Left renal cortex interstitium (tissue), 4 donors: ENCODE measurements at places on chromosomes 16 and 17. TPM values are rescaled to one million over a fixed set of nuclear protein-coding genes. Genes with fewer than 3 reads are reported as not detected.

DNA sequence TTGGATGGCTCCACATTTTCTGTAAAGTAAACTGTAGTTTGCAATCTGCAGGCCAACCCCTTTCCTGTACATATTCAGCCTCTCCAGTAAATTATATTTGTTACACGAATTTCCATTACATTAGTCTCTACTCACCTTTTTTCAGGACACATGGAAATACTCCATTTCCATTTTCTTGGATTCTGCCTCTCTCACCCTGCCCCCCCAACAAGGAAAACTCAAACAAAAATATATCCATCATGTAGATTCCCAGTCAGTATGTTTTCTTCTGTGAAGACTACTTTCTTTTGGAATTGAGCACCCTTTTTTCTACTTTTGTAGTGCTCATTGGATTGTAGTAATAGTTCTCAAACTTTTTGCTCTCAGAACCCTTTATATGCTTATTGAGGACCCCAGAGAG, 2.9 kb downstream of the PPM1D start:
- no peak for DNase-seq

DNA sequence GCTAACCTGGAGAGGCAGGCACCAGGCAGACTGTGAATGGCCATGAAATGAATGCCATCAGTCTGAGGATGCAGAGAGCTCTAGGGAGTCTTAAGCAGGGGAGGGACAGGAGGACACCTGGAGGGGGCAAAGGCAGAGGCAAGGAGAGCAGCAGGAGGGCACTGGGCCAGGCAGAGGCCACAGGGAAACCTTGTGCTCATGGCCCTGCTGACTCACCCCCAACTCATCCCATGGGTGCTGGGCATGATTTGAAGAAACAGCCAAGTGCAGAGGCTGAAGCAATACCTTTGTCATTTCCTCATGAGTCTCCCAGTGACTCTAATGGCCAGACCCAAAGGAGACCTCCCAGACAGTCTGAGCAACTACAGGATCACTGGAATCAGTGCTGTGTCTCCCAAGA, 141.4 kb downstream of the TMEM132E start:
- no peak for DNase-seq

DNA sequence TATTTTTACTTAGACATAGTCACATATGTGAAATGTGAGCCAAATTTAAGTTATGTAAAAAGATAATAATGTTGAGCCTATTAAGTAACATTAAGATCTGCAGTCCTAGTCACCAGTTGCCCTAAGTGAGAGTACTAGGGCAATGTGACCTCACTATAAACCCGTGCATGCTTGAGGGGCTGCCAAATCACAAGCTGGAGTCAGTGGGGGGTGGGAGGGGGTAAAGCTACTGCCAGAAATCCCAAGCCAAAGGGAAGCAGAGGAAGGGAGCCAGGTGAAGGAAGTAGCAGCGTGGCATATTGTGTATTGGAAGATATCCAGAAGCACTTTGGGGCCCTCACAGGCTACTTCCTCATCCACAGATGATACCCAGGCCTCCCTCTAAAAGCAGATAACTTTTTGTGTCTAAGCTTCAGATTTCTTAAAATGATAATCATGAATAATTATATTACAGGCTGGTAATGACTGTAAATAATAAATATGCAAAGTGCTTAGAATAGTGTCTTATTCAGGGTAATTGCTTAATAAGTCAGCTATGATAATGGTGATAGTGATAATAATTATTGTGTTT, 134.1 kb downstream of the CA10 start:
- DNase-seq: no peak

- no peak for DNase-seq
Observed at GRCh38 chr16:4496305-4496704, 20.1 kb downstream of the HMOX2 start.

DNA sequence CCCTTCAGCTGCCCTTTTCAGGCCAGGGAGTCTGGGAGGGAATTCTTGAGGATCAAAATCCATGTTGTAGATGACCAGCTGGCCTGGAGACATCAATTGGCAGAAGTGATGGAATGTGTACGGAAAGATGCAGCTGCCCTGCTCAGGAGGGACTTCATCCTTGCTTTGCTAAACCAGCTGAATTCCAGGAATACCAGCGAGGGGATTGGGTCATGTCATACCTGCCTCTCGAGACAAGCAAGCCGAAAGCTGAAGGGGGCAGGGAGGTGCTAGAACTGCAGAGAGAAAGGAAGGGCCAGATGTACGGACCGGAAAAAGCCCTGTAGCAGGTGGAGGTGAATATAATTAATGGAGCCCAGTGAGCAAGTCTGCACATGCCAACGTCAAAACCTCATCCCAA, 25.6 kb upstream of the NTN1 start:
- no peak for DNase-seq

DNA sequence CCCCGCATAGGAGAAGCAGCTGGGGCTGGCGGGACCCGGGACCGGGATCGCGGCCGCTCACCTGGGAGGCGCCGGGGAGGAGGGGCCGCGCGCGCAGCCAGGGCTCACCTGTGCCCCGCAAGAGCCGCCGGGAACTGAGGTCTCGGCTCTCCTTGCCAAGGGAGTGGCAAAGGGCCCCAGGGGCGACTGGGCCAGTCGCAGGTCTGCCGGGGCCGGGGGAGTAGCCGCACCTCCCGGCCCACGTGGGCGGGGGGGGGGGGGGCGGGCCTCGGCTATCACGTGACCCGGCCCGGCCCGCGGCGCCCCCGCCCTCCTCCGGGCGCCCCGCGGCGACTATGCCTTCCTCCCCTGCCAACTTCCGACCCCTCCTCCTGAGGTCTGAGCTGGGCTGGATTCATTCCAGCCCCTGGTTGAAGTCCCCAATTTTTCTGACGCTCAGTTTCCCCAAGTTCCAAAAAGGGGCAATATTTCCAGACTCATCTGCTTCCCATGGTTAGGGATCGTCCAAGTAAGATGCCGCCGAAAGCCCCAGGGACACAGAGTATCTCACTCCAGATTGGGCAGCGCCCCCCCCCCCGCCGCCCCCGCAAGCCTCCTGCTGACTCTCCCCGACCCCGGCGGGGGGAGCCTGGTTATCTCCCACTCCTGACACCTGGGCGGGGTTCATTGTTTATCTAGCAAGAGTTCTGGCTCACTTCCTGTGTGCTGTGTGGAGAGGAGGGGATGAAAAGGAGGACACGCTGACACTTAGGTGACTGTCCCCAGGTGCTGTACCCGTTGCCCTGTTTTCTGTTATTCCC, at the start of gene TMC6:
TMC6 (minus strand) TSS at position 205 of the 800 bp plus-strand sequence. CDS start 1,923 bp downstream, outside the sequence.
- DNase-seq: no peak

- no peak for DNase-seq
Observed at GRCh38 chr17:27892542-27892865, 661 bp downstream of the LYRM9 start.

GRCh38 chr16:68470461-68471150, 22.3 kb upstream of the SMPD3 start:
- DNase-seq: no peak

- no peak for DNase-seq
Observed at GRCh38 chr16:23876256-23876896, 40.6 kb downstream of the PRKCB start.

- no peak for DNase-seq
Observed at GRCh38 chr17:40777459-40777858, 4.9 kb downstream of the KRT27 start.

- DNase-seq: no peak
Observed at GRCh38 chr16:361341-361871, 8.9 kb upstream of the AXIN1 start.

DNA sequence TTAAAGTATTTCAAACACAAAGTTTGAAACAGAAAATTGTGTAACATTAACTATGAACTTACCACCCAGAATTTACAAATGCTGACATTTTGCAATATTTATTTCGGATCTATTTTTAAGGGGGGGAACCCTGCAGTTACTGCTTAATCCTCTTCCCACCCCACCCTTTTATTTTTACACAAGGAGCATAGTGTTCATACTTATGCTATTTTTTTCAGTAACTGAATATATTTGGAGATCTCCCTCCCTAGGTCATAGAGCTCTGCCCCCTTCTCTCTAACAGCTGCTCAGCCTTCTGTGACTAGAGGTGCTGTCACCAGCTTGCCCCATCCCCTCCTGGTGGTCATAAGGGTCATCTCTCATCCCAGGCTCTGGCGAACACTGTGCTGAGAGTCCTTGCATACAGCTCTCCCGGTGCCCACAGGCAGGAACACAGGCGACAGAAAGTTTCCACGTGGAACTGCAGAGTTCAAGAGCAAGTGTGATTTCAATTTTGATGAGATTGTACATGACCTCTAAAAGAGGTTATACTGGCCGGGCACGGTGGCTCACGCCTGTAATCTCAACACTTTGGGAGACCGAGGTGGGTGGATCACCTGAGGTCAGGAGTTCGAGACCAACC, 44.2 kb downstream of the SNX20 start:
- no peak for DNase-seq

GRCh38 chr16:981695-982144, at the start of gene SOX8:
TSS of gene SOX8 (plus strand) at chr16:981770. CDS start at chr16:981923, 153 bp downstream.
- no peak for DNase-seq

DNA sequence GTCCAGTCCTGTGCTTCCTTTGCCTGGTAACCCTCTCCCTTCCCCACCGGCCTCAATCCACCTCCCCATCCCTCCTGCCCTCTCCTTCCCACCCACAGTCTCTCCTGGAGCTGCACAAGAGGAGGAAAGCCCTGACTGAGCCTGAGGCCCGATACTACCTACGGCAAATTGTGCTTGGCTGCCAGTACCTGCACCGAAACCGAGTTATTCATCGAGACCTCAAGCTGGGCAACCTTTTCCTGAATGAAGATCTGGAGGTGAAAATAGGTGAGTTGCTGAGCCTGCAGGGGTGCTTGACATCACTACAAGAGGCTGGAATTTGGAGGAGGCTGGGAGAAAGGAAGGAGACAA, 1.3 kb downstream of the PLK1 start:
- DNase-seq: no peak

- DNase-seq: no peak
Observed at GRCh38 chr16:2822158-2822495, 5.1 kb downstream of the PRSS21 start.

DNA sequence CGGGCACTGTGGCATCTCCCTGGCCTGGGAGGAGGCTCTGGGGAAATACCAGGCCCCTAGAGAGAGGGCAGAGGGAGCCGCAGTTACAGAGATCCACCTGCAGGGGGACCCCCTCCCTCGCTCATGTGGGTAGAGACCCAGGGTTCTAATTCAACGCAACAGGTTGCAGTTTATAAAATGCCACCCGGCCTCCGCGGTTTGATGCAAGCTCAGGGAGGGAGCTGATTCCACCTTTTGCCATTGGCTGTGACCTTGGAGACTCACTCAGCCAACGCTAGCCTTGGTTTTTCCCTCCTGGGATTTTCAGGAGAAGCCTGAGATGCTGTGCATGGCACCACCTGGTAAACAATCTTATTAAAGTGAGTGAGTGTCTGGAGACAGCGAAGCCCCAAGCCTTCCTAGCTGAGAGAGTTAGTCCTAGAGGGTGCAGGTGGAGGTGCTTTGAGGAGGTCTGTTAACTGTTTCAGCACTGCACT, 12.1 kb downstream of the TTLL6 start:
- no peak for DNase-seq

GRCh38 chr16:80973991-80974390, 32.7 kb downstream of the CMC2 start:
- no peak for DNase-seq

DNA sequence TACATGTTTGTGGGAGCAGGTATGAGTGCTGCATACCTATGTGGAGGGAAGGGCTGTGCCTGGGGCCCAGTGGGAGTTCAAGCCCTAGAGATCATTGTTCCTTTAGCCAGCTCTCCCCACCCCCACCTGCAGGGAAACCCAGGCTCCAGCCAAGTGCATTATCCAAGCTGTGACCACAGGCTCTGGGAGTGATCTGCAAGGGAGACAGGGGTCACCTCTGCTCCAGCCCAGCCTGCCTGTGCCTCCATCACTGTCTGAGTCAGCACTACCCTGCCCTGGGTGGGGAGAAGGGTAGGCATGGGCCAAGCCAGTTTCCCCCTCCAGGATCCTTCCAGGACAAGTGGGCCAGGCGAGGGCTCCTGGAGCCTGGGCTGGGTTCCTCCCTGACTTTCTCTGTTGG, 32.1 kb upstream of the SBK1 start:
- DNase-seq: no peak

DNA sequence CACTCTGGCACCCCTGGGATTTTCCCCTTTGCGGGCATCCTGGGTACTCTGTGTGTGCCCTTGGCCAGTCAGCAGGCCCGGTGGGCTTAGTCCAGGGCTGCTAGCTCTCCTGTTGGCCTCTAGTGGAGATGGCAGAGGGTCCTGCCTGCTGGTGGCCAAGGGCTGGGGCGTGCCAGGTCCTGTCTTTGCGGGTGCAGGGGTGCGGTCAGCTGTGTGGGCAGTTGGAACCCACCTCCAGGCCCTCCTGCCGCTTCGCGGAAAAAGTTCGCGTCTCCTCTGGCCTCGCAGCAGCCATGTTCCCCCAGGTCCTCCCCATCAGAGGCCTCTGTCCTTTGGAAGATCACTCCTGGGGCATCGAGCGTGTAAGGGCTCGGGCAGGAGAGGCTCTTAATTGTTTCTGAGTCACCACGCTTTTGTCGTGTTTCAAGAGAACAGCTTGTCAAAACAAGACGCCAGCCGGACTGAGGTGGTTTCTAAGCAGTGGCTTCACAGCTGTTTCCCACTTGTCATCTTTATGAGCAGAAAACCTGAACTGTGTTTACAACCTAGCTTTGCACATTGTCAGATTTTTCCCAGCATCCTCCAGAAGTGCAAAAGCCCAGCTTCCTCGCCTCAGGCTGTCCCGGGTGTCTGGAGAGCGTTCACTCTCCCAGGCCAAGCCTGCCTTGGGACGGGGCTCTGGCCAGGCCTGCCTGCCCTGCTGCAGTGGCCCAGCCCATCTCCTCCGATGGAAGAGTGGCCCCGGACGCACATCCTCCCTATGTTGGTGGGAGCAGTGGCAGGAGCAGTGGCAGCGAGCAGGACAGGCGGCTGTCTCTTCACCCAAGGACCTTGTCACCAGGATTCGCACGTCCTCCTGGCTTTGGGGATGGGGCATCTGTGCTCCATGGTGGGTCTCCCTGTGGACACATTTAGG, 5.0 kb upstream of the DNASE1L2 start:
- no peak for DNase-seq

DNA sequence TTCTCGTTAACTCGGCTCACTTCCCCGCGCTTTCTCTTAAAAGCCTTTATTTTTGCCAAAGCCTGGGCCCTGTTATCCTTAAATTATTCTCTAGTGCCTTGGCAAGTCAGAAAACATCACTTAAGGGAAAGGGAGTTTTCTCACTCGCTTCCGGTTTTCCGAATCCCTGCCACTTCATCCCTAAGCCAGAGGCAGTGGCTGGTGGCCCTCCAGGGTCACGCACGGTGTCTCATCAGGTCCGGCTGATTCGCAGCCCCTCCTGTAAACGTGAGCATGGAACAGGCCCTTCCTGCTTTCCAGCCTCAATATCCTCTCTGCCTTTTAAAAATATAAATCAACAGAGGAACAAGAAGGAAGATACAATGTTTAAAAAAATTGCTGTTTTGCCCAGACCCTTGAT, 142.5 kb upstream of the CHMP6 start:
- DNase-seq: no peak

- no peak for DNase-seq
Observed at GRCh38 chr17:75970011-75970523, 8.9 kb downstream of the ACOX1 start.

The KRT33B gene
- polyA plus RNA-seq: not detected

The ARL5C gene
- 0.19 TPM for polyA plus RNA-seq

The SEC14L1 gene
- 103 TPM for polyA plus RNA-seq

The PRR15L gene
- polyA plus RNA-seq: 22.9 TPM

The HP gene
- polyA plus RNA-seq: 0.25 TPM

The TMEM132E gene
- 3.5 TPM for polyA plus RNA-seq

The RHBDL3 gene
- 1.2 TPM for polyA plus RNA-seq

The ZNF597 gene
- polyA plus RNA-seq: 3.2 TPM

The ADAD2 gene
- polyA plus RNA-seq: 0.51 TPM

The KRT12 gene
- polyA plus RNA-seq: 0.28 TPM

The CD300A gene
- 1.4 TPM for polyA plus RNA-seq

The MCRIP2 gene
- 25.1 TPM for polyA plus RNA-seq

The HOXB8 gene
- polyA plus RNA-seq: 38.8 TPM

The KCNG4 gene
- not detected for polyA plus RNA-seq

The CDH5 gene
- polyA plus RNA-seq: 56.4 TPM

The KCNAB3 gene
- 7.8 TPM for polyA plus RNA-seq

The VMO1 gene
- polyA plus RNA-seq: 0.42 TPM
